Iris pigment epithelial cell (primary cell): ENCODE measurements at places on chromosomes 5 and 9.
A peak's percentile ranks its signal among the peaks of the same experiment; 100 is the strongest.

DNA sequence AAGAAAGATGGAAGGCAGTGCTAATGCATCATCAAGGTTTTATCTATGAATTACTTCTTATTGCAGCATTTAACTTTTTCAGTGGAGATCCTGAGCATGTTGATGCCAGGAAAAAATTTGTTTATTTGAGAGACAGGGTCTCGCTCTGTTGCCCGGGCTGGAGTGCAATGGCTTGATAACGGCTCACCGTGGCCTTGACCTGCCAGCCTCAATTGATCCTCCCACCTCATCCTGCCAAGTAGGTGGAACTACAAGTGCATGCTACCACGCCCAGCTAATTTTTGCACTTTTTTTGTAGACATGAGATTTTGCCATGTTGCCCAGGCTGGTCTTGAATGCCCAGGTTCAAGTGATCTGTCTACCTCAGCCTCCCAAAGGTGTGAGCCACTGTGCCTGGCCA is 47.2 kb downstream of the AOPEP start:
- no peak for DNase-seq

DNA sequence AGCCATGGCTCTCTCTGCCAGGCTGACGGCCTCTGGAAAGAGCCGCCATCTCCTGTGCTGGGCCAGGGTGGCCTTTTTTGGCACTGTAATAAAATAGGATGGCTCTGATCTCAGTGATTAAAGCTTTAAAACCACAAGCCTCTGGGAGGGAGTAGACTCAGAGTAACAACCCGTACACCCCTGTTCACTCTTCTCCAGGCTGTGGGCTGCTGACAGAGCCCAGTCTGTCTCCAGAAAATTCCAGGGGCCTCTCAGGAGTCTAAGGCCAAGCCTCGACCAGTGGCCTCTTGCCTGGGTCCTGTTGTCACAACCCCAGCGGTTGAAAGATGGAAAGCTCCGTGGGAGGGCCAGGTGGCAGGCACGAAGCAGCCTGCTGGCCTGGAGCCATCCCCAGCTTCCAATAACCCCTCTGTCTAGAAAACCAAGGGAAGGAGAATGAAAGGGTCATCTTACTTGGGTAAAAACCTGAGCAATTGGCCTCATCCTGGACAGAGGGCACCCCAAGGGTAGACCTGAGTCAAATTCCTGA is 286.7 kb upstream of the ZNF462 start:
- DNase-seq = no peak

DNA sequence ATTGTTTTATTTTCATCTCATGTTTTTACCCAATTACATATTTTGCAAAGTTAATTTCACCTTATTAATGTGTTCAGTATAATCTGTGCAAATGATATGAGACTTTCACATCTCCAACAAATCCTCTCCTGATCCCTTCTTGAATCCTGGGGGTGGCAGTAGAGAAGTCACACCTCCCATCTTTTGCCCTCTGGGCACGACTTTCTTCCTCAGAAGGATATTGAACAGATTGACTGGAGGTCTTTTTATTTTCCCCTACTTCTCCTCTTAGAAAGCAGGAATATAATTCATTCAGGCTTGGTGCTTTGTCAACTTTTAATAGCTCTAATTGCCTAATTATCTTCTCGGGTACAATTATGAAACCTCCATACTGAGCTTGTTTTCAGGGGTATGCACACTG is 1037.1 kb upstream of the NUDT12 start:
- no peak for DNase-seq

DNA sequence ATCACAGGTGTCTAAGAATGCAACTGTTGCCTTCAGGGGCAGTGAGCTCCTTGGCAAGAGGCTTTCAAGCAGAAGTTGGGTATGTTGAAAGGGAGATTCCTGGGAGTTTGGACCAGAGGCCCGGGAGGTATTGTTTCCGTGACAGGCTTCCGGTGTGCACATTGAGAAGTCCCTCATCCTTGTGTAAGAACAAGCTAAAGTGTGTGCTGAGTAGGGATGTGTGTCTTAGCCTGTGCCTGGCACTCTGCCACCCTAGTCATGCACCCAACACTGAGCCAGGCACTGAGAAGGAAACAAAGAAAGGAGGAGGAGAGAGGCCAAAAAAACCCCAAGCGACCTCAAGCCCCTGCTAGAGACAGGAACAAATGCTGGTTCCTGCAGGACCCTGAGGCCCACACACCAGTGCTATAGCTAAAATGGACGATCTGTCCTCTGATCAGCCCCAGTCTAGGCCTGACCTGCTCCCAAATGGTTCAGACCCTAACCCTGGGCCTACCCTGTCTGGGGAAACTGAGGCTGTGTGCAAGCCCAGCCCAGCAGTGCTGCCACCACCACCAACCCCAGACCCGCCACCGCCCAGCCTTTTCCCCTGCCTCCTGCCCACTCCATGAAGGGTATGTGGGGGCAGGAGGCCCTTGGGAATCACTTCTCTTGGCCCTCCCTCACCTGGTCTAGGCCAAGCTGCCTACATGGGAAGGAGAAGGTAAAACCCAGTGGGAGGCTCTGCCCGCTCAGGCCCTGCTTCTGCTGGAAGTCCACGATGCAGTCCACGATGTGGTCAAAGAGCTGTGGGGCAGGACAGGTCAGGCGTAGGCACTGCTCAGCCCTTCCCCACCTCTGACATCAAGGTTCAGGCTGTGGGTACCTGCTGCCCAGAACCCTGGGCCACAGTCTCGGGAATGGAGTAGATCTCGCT is 12.6 kb downstream of the HK3 start:
- no peak for DNase-seq

GRCh38 chr9:78533500-78533899 is 236.6 kb downstream of the PSAT1 start:
- no peak for DNase-seq

- no peak for DNase-seq
Measured at GRCh38 chr5:39176759-39177630, 42.4 kb downstream of the FYB1 start.

DNA sequence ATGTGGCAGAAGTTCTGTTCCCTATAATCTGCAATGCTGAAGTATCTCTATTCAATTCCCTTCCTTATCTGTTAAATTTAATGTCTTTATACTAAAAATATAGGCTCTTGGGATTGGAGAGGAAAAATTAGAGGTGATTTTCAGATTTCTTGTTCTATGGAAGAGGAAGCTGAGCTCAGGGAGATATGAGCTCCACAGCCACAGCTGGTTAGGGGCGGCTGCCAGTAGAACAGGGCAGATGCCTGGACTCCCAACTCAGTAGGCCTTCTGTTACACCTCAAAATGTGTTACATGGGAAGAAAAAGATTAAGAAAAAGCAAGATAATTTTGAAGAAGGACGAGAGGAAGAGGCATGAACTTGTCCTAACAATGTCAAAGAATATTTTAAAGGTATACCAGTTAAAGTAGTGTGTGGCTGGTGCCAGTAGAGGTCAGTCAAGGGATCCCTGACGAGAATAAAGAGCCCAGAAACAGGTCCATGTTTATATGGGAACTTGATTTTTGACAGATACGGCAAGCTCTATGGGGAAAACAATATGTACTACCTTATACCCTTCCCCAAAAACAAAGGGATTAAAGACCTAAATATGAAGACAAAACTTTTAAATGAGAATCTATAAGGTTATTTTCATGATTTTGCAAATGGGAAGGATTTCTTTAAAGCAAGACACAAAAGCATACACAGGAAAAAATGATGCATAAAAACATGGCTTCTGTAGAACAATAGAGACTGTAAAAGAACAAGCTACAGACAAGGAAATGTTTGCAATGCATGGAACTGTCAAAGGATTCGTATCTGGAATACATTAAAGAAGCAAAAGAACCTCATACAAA is 28.7 kb downstream of the DNAJC21 start:
- DNase-seq = peak; percentile 58

- DNase-seq = no peak
Measured at GRCh38 chr9:103261951-103262350, 266.8 kb downstream of the CYLC2 start.
